Uterus (tissue), 4 donors: ENCODE measurements at places on chromosomes 5 and 9. TPM values are rescaled to one million over a fixed set of nuclear protein-coding genes. Genes with fewer than 3 reads are reported as not detected.

RANBP17 gene
- 11.6 TPM for total RNA-seq

HNRNPAB gene
- total RNA-seq, result 59.7 TPM

ANKRD20A1 gene
- total RNA-seq, result not detected

PCDHB6 gene
- 4.2 TPM for total RNA-seq

NSUN2 gene
- 51.2 TPM for total RNA-seq

ALDOB gene
- total RNA-seq, result 0.95 TPM
